GM19239 (cell line): ENCODE measurements at places on chromosomes 7 and 10.

GRCh38 chr10:16559236-16559773 is 37.6 kb upstream of the C1QL3 start:
- no peak for DNase-seq

DNA sequence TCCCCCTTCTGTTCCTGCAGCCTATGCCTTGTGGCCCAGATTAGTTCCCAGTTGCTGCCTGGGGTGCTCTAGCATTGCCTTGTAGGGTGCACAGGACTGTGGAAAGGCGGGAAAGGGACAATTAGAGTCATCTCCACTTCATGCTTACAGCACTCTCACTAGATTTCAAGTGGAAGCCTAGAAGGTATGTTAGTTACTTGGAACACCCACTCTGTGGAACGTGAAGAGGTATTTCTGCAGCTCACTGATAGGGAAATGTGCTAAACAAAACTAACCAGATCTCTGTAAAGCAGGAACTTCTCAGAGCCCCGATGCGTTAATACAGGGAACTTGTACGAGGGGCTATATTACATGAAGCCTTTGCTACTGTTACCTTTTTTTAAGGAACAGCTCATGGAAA is 19.4 kb downstream of the STMP1 start:
- DNase-seq, result no peak

- DNase-seq, result no peak
These were observed 462.5 kb downstream of the PLXNA4 start for GRCh38 chr7:132113536-132114371.

DNA sequence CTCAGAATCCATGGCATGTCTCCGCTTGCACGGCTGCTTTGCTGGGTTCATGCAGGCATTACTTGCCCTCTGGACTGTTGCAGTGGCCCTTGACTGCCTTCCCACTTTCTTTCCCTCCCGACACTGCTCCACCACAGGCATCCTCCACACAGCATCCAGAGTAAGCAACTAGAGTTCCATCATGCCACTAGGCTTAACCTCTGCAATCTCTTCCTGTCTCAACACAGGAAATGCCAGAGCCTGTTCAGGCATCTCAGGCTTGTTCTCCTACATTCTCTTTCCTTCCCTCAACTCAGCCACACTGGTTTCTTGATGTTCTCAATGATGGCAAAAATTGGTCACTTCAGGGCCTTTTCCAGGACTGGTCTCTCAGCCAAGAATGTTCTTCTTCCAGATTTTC is 284.5 kb upstream of the KLF6 start:
- no peak for DNase-seq
